ENCODE measurements at places on chromosomes 6 and 20. TPM values are rescaled to one million over a fixed set of nuclear protein-coding genes. Genes with fewer than 3 reads are reported as not detected.

Gene OOEP
- not detected for total RNA-seq

Gene PROKR2
- not detected for total RNA-seq

Gene SLC17A2
- total RNA-seq, result not detected

Gene WFDC10B
- total RNA-seq, result not detected

Gene FUT9
- total RNA-seq, result not detected

Gene RPP21
- 66.5 TPM for total RNA-seq

Gene CST5
- not detected for total RNA-seq

Gene CCNC
- total RNA-seq, result 31.4 TPM

Gene CALHM6
- not detected for total RNA-seq

Gene FARS2
- 10.2 TPM for total RNA-seq
